Tibial artery (tissue), 4 donors: ENCODE measurements at places on chromosomes 3 and 15.

DNA sequence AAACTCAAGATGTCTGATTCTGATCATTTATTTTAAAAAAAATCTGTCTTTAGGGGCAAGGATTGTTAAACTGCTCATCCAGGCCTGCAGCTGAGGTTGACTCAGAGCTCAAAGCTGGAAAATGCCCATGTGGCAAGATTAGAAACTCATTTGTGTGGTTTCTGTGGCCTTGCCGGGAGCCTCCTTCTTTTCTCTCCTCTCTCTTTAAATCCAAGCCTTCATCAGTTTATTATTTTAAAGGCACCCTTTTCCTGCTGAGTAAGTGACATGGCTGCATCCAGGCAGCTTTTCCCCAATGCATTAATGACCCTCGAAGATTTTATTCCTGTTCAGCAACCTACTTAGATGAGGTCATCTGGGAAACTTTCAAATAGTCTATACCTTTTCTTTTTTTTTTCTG, 221.3 kb upstream of the CDIN1 start:
- no peak for DNase-seq
- H3K36me3 ChIP-seq, result no peaks in the 10 kb centered on the region
- H3K4me3 ChIP-seq, result no peak overlapping the region
- H3K4me1 ChIP-seq, result peaks cover 16% of the 10 kb centered on the region

- H3K27ac ChIP-seq, result no peak overlapping the region
- H3K4me3 ChIP-seq, result no peak overlapping the region
- H3K4me1 ChIP-seq, result peaks cover 8% of the 10 kb centered on the region
- peaks cover 63% of the 10 kb centered on the region for H3K36me3 ChIP-seq
- H3K27me3 ChIP-seq, result no peaks in the 10 kb centered on the region
Observed at GRCh38 chr3:127679534-127680145, 6.9 kb downstream of the ABTB1 start.

GRCh38 chr3:188750617-188751016, 421.2 kb upstream of the TPRG1 start:
- H3K27me3 ChIP-seq, result no peaks in the 10 kb centered on the region
- peak overlapping the region; percentile 33 for H3K27ac ChIP-seq
- no peak overlapping the region for H3K4me3 ChIP-seq
- no peaks in the 10 kb centered on the region for H3K36me3 ChIP-seq

DNA sequence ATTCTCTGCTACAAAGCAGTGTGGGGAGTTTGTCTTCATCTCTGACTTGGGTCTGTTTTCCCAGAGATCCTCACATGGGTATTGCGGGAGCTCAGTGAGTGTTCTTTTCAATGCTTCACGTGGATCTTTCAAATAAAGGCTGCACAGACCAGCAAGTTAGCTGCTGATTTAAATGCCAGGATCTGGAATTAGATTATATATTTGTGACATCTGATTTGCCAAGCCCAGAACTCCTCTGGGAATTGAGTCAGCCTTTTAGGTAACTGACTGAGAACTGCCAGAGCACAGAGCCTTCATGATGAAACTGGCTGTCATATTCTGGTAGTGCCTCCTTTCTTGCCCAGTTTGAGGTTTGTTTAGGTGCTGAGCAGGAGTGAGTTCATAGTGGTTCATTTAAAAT, 14.7 kb downstream of the EDEM1 start:
- no peak overlapping the region for H3K4me3 ChIP-seq
- H3K4me1 ChIP-seq, result no peaks in the 10 kb centered on the region
- H3K27me3 ChIP-seq, result no peaks in the 10 kb centered on the region
- H3K27ac ChIP-seq, result no peak overlapping the region
- DNase-seq, result no peak

- H3K27ac ChIP-seq, result peak overlapping the region; percentile 100
- peaks cover 35% of the 10 kb centered on the region for H3K4me1 ChIP-seq
- no peaks in the 10 kb centered on the region for H3K36me3 ChIP-seq
- peak; percentile 65 for DNase-seq
- H3K4me3 ChIP-seq, result peak overlapping the region; percentile 7
Observed at GRCh38 chr15:72227192-72227586, 3.8 kb downstream of the PKM start.
